ENCODE measurements at places on chromosomes 2 and 18.

GRCh38 chr2:239223310-239224198 lies 177.3 kb downstream of the HDAC4 start:
- ATAC-seq: no peak

DNA sequence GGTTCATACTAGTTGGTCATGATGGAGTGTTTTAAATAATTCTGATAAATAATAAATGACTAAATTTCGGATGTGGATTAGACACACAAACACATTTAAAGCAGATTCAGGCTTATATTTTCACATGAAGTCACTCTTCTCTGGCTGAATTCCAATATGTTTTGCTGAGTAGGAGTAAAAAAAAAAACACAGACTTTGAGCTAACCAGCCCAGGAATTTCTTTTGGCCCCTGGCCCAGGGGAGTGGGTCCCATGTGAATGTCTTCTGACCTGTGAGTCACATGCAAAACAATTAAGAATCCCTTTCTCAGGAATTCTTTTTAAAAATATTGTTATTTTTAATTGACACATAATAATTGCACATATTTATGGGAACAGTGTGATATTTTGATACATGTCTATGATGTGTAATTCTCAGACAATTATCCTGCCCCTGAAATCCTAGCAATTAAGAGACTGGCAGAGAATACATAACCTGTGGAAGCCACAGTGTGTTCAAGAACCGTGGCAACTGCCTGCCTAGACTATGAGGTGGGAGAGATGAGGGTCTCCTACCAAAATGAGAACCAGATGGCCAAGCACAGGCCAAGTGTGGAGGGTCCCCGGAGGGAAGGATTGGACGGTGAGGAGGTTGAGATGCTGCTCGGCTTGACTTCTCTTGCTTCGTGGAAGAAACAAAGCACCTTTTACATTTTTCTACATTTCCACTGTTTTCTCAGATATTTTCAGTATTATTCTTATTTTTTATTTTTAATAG lies 236.4 kb downstream of the PIEZO2 start:
- ATAC-seq: no peak

DNA sequence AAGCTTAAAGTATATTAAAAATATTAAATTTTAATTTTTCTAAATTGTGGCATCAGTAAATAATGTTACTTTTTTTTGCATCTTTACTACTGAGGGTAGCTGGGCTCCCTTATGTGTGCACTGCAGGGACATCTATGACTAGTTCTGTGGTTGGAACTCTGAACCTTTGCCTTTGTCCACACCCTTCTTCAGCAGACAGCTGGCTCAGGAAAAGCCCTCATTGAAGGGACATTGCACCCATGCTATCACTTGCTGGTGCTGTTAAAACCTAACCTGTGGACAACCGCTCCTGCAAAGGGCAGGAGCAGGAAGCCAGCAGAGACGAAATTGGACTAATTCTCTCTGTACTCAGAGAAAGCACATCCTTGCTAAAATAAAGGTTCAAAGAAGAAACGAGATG lies 30.1 kb downstream of the MOCOS start:
- no peak for ATAC-seq

- ATAC-seq: no peak
Measured at GRCh38 chr2:239938651-239939486, 86.3 kb downstream of the NDUFA10 start.

- ATAC-seq: no peak
Measured at GRCh38 chr2:182281276-182281675, 145.6 kb downstream of the PDE1A start.

- no peak for ATAC-seq
Measured at GRCh38 chr2:58497168-58497567, 256.0 kb upstream of the FANCL start.

DNA sequence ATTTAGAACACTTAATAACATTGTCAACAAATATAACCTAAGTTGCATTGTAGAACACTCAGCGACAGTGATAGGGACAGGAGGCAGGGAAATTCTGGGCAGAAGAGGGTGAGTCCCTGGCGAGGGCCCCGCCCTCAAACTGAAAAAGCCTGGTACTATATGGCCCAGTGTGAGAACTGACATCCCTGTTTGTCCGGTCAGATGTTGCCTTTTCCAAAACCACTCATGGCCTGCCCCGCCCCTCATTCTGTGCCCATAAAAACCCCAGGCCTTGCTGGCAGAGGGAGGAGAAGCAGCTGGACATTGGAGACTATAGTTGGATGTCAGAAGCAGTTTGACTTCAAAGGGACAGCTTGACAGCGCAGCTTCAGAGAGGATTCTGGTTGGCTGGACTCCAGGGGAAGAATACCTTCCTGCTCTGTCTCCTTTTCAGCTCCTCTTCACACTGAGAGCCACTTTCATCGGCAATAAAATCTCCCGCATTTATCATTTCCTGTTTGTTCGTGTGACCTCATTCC lies 47.0 kb downstream of the FAM117B start:
- no peak for ATAC-seq

DNA sequence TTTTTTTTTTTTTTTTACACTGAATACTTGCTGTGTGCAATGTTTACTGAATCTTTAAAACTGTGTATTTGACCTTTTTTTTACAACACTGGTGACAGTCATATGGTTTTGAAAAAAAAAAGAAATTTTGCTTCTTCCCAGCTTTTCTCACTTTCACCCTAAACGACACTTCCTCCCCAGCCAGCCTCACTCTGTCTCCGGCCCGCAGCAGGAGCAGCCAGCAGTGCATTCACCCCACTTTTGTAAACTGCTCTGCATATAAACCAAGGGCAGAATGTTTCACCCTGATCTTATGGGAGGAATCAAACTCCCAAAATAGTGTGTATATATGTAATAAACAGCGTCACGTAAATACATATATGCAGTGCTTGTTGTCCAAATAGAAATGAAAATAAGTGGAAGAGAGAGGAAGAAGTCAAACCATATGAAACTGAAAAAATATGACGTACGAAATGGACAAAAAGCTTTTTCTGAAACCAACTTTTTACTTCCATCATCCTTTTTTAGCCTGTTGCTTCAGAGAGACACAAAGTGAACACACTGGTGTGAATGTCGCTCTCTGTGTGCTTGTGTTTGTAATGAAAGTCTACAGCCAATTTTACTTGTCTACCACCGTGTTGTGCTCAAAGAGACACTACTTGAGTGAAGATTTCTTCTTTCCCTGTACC lies 54.2 kb downstream of the ZCCHC2 start:
- no peak for ATAC-seq

GRCh38 chr2:227456772-227457171 lies 15.2 kb upstream of the AGFG1 start:
- no peak for ATAC-seq

GRCh38 chr2:189086710-189087109 lies 92.9 kb downstream of the COL5A2 start:
- ATAC-seq: no peak

GRCh38 chr2:38737925-38738324 lies 13.2 kb downstream of the SRSF7 start:
- no peak for ATAC-seq

- ATAC-seq: no peak
Measured at GRCh38 chr2:241814643-241815476, 5.9 kb downstream of the NEU4 start.

DNA sequence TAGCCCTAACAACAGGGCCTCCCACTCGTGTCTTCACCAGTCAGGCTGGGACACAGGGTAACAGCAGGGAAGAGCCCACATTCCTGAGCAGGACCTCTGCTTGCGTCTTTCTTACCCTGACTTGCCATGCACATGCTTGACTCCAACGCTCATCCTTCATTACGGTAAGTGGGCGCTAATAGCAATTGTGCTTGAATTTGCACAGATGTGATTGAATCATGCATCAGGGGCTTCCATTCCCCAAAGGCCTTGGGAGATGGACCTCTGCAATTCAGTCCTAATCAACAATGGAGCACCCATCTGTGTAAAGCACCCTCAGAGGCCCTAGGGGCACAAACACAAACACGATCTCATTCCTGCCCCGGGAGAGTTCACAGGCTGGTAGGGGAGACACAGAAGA lies 13.5 kb downstream of the TEX51 start:
- no peak for ATAC-seq

- no peak for ATAC-seq
Measured at GRCh38 chr2:45794134-45794617, 142.7 kb downstream of the PRKCE start.

DNA sequence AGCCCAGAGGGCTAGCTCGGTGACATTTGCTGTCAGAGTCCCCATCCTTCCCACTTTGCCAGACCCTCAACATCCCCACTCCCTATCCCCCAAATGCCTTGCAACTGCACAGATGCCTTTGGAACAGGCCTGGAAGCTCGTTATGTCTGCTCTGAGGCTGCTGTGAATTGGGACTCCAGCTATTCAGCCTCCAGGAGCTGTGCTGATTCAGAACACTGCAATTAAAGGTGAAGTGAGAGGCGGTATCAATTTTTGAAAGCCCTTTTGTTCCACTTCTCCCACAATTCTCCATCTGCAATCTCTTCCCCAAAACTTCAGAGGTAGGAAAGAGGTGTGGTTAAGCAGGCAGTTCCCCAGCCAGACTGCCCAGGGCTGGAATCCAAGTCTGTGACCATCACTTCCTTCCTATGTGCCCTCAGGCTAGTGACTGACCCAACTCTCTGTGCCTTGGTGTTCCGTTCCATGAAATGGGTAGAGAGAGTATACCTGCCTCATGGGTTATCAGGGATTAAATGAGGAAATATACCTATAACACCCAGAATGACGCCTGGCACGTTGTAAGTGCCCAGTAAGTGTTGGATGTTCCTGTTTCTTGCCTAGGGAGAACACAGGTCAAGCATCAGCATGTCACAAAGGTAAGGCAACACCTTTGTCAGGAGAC lies 17.5 kb downstream of the NOSTRIN start:
- ATAC-seq: no peak

GRCh38 chr2:102505290-102505689 lies 32.3 kb downstream of the SLC9A4 start:
- ATAC-seq: no peak

Measured in activated CD4-positive, CD25-positive, alpha-beta regulatory T cell treated with anti-CD3 and anti-CD28 coated beads, Interleukin-2, amount 50 U/mL, for 24 hours (primary cell).